ENCODE measurements at places on chromosomes 3 and 15.
A peak's percentile ranks its signal among the peaks of the same experiment; 100 is the strongest.

GRCh38 chr3:119352863-119353527, 58.8 kb downstream of the ARHGAP31 start:
- DNase-seq = no peak

- no peak for DNase-seq
These were observed 7.6 kb upstream of the SLC12A8 start for GRCh38 chr3:125220183-125220582.

- DNase-seq = no peak
These were observed 53.3 kb upstream of the CPOX start for GRCh38 chr3:98646680-98647079.

DNA sequence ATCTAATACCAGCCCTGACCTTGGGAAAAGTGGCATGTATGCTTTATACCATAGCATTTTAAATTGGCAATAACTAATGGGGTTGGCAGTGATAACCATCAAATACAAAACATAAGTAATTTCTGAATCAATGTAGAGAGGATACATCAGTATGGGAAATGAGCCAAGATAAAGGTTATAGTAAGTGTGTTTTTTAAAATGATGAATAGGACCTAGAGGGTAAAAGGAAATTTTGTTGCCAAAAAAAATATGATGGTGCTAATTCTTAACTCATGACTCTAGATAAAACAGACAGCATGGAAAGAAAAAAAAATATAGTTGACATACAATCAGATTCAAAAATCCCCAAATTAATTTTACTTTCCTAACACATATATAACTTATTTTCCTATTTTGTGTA, 75.4 kb upstream of the ROBO1 start:
- DNase-seq = no peak

GRCh38 chr15:62075595-62076277, 9.0 kb downstream of the C2CD4A start:
- DNase-seq = no peak

- no peak for DNase-seq
These were observed 172.4 kb downstream of the DCLK3 start for GRCh38 chr3:36591959-36592358.

DNA sequence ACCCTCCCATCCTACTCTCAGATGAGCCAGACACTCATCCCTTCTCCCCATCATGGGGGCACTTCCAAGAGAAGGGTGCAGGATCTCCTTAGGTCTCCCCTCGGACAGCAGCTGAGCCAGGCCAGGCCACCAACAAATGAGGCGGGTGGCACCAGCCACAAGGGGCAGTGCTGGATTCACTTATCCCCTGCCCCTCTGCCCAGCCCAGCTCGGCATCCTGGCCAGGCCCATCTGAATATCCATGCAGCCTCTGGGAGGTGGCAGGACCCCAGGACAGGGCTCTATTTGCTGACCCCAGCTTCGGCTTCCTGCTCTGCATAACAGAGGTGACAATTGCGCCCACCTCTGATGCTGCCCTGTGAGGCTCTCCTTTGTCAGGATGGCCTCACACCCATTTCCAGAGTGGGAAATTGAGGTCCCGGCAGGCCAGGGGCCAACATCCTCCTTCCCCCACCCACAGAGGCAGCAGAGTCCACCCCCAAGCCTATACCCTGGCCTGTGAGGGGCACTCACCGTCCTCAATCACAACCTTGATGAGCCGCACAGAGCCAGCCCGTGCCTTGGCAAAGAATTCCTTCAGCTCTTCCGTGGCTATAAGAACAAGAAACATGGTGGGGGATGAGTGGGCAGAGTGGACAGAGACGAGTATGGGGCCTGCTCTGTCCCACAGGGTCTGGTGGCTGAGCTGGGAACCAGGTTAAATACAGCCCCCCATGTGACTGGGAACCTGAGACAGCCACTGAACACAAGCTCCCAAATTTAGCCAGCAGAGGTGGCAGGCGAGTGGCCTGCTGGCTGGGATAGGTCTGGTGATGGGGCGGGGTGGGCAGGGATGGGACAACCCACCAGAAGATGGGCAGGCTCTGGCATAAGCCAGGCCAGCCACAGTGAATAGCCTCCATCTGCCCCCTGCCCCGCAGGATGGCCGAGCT, 4.2 kb downstream of the TWF2 start:
- DNase-seq = no peak

DNA sequence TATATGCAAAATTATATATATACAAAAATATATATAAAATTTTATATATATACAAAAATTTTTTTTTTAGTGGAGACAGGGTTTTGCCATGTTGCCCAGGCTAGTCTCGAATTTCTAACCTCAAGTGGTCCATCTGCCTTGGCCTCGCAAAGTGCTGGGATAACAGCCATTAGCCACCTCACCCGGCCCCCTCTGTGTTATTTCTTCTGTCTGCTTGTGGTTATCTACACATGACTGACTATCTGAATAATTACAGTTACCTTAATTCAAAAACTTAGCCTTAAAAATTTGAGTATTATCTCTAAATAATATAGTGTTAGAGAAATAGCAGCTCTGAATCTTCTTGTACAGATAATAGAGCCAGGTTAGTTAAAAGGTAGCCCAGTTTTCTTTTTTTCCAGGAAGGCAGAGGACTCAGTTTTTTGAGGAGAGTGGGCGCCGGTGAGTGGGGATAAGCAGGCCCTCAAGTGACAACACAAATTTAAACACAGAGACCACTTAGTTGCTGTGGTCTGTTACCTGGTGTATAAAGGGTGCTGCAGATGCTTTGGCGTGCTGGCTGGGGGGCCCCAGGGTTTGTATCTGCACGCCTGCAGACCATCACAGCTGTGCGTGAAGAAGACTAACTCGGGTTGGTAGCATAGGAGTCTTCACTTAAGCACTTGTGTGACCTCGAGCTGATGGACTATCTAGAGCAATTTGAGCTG, 83.7 kb downstream of the TRAK1 start:
- DNase-seq = no peak

- no peak for DNase-seq
These were observed 185.0 kb downstream of the OR4M2 start for GRCh38 chr15:22265056-22265945.

DNA sequence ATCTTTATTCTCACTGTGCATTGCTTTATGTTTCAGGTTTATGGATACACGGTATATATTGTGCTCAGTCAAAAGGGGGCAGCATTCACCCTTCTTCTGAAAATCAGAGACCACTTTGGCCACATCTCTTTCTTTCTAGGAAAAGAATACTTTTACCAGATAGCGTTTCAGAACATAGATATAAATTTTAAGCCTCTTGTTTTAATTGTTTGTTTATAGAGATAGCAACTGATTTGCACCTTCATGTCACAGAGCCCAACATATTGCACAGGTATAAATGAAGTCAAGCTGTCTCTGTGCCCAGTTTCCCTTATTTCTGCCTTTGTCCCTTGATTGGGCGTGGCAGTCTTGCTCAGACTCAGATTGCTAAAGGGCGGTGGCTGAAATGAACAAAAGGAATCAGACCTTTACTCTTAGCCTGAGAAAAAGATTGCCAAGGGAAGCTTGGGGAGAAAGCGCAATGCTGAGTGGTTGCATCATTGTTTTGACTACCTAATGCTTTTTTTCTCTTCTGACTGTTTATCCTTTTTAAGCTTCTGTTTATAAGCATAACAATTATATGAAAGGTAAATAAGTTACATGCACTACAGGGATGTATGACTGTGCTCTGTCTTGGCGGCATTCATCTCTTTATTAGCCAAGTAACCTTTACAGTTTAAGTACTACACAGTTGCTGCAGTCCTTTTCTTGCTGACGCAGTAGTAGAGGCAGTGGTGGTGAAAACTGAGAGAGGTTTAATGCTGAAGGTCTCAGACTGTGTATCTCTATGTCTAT, 70.8 kb upstream of the ZBTB20 start:
- no peak for DNase-seq

- DNase-seq = no peak
These were observed 10.0 kb downstream of the FAM107A start for GRCh38 chr3:58567251-58567515.

- DNase-seq = no peak
These were observed 1.4 kb downstream of the MBNL1 start for GRCh38 chr3:152269831-152270734.

- DNase-seq = no peak
These were observed 46.7 kb downstream of the TMED3 start for GRCh38 chr15:79357566-79357965.

DNA sequence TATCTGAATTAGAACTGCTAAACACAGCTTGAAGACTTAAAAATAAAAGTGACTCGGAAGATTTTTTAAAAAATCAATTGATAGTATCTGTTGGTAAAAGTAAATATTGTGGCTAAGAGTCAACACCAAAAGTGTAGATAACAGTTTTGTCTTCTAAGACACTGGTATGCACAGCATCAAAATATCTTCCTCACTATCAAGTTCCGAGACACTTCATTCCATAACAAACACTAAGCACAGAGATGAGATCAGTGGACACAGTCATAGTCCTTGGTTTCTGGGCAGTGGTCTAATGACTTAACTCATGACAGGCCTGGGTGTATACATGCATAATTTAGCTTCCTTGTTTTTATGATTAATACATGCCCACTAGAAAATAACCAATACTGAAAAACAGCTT, 63.2 kb downstream of the PXYLP1 start:
- no peak for DNase-seq

DNA sequence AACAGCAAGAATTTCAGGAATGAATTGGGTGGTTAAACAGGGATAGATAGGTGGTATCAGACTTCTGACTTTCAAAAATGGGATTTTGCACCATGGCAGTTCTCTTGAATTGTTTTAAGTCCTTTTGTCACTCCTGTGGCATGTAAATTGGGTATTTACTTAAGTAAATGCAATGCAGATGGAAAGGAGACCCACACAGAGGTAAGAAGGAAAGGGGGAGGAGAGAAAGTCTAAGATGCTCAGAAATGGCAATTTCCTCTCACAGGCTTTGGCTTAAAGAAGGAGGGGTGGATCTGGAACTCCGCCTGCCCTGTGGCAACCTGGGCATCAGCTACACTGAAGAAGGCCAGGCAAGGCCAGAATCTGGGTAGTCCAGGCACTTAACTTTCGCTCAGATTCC, 197.1 kb upstream of the UBE2E1 start:
- no peak for DNase-seq

- no peak for DNase-seq
These were observed 61.0 kb downstream of the RASA2 start for GRCh38 chr3:141547791-141548190.

- DNase-seq = no peak
These were observed 24.1 kb downstream of the CX3CR1 start for GRCh38 chr3:39255503-39256325.

GRCh38 chr3:118884748-118885206, 149.9 kb downstream of the IGSF11 start:
- DNase-seq = peak; percentile 37

GRCh38 chr3:172938788-172939187, 188.3 kb downstream of the ECT2 start:
- no peak for DNase-seq

- no peak for DNase-seq
These were observed 317.8 kb upstream of the AGTR1 start for GRCh38 chr3:148379763-148380382.

DNA sequence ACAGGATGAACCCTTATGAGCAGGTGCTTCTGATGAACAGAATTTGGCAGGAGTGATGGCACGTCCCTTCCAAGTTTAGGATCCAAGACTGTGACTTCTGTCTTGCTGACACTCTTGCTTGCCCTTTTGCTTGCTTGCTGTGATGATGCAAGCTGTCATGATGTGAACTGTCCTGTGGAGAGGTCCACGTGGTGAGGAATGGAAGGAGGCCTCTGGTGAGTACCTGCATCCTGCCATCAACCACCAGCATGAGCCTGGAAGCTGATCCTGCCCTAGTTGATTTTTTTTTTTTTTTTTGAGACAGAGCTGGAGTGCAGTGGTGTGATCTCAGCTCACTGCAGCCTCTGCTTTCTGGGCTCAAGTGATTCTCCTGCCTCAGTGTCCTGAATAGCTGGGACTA, 45.5 kb downstream of the EDEM1 start:
- no peak for DNase-seq

GRCh38 chr15:61811952-61812351, 248.3 kb downstream of the VPS13C start:
- DNase-seq = no peak

- DNase-seq = no peak
These were observed 168.7 kb upstream of the TMCO5A start for GRCh38 chr15:37765786-37766185.

DNA sequence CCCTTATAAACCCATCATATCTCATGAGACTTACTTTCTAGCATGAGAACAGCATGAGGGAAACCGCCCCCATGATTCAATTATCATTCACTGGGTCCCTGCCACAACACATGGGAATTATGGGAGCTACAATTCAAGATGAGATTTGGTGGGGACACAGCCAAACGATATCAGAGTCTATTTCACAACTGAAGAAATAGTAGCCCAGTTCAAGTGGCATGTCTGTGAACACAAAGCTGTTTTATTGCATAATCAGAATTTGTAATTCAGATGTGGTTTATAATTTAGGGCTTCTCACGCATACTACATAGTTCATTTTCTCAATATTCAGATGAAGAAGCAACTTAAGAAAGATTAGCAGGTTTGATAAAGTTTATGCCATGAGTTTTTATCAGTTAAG, 1188.0 kb upstream of the ALCAM start:
- no peak for DNase-seq

- no peak for DNase-seq
These were observed 74.4 kb upstream of the CTDSPL start for GRCh38 chr3:37787153-37787867.

- DNase-seq = no peak
These were observed 19.2 kb upstream of the EPHB1 start for GRCh38 chr3:134775831-134776230.

- DNase-seq = no peak
These were observed 41.2 kb downstream of the RLBP1 start for GRCh38 chr15:89179966-89180875.

DNA sequence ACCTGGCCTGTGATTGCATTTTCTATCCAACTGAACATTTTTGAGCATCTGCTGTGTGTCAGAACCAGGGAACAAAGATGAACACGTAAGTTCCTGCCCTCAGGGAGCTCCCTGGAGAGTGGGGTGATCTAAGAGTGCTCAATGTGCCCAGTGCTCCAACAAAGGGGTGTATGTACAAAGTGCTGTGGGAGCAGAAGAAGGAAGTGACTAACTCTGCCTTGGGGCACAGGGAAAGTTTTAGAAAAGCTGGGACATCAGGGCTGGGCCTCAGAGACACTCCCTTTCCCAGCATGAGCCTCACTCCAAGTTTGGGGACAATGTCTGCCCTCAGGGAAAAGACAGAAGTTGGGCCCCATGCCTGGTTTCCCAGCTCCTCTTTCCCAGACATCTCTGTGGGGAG, 27.6 kb upstream of the BNC1 start:
- DNase-seq = no peak

DNA sequence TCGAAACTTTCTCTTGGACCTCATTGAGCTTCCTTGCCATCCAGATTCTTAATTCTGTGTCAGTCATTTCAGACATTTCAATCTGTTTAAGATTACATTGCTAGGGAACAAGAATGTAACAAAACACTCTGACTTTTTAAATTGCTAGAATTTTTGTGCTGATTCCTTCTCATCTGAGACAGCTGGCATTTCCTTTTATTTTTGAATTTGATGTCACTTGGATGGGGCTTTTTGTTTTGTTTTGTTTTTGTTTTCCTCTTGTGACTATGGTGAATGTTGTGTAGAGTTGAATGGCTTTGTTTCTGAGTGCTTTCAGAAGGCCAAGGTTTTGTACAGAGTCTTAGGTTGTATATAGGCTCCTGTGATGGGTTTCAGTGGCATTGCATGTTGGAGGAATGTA, 1129.3 kb downstream of the NAALADL2 start:
- no peak for DNase-seq
